ENCODE measurements at places on chromosomes 7 and 10. TPM values are rescaled to one million over a fixed set of nuclear protein-coding genes. Genes with fewer than 3 reads are reported as not detected.

The TMEM184A gene
- polyA plus RNA-seq, result 0.84 TPM

The ATRNL1 gene
- 2.6 TPM for polyA plus RNA-seq

The LIPF gene
- polyA plus RNA-seq, result 2.8 TPM

The ANKRD61 gene
- polyA plus RNA-seq, result not detected

The ITGA8 gene
- polyA plus RNA-seq, result 336 TPM

The PRSS37 gene
- not detected for polyA plus RNA-seq

The LRRD1 gene
- not detected for polyA plus RNA-seq

The NPSR1 gene
- not detected for polyA plus RNA-seq

DNA sequence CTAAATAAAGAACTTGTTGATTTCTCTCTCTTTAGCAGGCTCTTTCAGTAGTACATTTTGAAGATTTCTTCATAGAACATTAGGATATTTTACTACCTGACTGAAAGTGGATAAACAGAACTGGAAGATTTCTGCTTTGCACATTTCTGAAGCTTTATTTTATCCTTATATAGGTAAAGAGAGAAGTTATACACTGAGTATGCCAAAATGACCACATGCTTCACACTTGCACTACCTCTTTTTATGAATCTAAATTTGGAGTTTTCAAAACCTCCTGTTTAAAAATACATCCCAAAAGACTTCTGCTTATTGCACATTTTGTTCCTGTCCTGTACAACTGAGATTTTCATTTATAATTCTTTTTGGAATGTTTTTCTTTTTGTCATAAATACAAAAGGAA lies 197.4 kb upstream of the PRPS1L1 start:
- DNase-seq, result no peak

- DNase-seq, result peak; percentile 92
These were observed 217.8 kb upstream of the MKLN1 start for GRCh38 chr7:131109759-131110296.

DNA sequence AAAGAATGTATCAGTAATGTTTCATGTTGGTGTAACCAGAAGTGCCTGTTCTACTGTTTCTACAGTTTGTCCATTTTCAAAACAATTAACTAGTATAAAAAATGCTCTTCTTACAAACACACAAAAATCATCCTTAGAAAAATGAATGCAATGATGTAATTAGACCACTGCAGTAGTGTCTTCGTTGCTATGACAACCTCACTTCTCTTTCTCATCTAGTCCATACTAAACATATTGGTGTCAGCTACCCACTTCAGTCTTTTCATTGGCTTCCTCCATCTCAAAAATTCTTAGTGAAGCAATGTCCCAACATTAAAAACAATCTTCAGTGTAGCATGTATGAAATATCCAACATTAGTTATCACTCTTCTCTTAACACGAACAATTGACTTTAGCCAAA lies 1265.8 kb downstream of the REEP3 start:
- DNase-seq, result no peak

DNA sequence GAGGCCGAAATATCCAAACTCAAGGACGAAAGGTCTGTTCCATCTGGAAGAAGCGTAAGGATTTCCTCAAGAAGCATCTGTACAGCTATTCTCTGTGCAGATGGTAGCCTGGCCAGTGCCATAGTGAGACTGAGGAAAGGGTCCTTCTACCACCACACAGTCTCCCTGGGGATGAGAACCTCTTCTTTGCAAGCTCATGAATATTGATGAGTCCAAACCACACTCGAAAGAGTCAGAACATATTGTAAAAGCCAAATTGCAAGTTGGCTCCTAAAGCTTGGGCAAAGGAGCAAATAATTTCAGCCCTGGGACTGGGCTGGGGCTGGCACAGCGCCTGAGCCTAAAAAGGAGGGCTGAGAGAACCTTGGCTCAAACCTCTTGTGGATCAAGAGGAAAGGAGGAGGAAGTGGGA lies 66.1 kb upstream of the PIP4K2A start:
- DNase-seq, result no peak

DNA sequence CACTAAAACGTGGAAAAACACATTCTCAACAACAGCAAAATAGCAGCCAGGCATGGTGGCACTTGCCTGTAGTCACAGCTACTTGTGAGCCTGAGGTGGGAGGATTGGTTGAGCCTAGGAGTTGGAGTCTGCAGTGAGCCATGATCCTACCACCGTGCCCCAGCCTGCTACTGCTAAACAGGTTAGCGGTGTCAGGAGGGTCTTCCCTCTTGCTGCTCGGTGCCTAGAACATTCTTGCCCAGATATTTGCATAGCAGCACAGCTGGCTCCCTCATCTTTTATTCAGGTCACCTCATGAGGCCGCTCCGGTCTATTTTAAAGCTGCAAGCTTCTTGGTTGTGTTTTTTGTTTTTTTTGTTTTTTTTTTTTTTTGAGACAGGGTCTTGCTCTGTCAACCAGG lies 2.9 kb upstream of the RABGEF1 start:
- no peak for DNase-seq

DNA sequence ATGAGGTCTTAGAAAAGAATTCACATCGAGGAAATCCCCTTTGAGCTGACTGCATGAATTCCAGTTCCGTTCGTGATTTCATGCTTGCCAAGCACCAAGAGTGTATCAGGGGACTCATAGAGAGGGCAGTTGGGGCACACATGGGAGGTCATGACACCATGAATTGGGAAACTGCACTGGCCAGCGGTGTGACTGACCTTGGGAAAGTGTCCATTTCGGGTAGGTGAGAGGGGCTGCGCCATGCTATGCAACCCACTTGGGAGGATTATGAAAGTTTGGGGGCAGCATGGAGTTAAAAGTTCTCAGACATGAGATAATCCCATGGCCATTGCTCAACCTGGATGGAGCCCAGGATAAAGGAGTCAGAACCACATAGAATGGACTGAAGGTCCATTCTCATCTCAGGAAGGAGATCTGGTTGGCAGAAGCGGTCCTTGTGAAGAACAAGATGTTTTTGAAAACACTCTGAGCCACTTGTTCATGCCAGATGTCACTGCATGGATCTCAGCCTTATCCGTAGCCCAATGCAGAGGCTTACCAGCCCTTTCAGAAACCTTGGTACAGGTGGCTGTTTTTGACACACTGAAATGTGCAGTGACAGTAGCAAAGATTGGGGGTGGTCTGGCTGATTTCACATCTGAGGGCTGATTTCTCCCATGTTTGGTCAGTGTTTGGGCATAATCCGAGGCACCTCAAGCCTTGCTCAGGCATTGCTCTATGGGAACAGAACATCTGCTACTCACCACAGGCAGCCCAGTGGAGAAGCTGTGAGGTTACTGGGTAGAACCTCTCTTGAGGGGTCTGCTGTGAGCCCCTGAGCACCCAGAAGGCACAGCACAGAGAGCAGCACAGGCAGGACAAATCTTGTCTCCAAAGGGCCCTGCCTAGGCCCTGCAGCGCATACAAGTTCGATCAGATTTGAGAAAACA lies 252.3 kb downstream of the CXCL12 start:
- DNase-seq, result no peak

DNA sequence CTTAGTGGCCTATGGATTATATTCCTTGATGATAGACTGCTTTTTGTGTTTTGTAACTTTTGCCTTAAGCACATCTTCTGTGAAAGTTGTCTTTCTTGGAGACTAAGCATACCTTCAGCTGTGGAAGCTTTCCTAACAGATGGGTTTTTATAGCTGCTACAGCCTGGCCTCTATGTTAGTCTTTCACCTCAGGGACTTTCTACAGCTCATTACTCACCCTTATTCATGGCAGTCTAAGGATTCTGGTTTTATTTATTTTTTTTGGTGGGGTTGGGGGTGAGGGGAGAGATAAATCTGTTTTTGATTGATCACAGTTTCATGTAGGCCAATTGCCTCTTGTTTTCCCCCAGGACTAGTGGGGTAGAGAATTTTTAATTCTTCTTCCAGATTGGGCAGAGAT lies 219.9 kb downstream of the DKK1 start:
- DNase-seq, result no peak

DNA sequence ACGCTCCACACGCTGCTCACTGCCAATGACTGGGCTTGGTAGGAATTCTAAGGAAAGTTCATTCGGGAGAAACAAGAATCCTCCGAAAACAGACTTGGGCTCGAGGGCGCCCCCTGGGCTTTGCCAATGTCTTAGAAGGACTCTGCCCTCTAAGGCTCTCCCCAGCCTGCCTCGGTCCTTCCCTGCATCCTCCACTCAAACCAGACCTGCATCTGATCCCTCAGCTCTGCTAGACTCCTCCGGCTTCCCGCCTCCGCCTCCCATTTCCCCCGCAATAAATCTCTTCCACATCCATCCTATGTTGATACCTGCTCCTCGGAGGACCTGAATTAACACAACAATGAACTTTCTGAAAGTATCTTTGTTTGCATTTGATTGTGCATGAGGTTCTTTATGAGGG lies 177.6 kb downstream of the PLPP4 start:
- no peak for DNase-seq

DNA sequence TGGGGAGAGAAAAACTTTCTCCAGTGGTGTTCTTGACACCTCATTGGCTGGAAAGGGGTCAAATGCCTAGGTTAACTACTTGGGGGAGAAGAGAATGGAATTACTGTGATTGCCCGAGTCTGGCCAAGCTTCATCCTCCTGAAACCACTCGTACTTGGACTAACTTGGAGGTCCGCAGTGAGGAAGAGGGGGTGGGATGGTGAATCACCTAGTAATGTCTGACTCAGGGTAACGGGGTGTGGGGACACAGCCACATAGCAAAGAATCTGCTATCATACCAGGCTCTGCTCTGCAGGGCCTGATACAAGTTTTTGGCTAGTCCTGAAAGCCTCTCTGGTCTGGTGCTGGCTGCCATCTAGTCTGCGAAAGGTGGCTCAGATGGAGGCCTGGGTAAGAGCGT lies 190.9 kb downstream of the RPS24 start:
- no peak for DNase-seq

GRCh38 chr7:124251636-124252035 lies 218.8 kb upstream of the TMEM229A start:
- DNase-seq, result no peak

GRCh38 chr10:123604506-123604905 lies 61.6 kb upstream of the GPR26 start:
- no peak for DNase-seq

GRCh38 chr7:4641091-4641666 lies 40.9 kb upstream of the FOXK1 start:
- DNase-seq, result no peak

GRCh38 chr7:102236592-102237287 lies 49.9 kb upstream of the SH2B2 start:
- DNase-seq, result peak; percentile 82

DNA sequence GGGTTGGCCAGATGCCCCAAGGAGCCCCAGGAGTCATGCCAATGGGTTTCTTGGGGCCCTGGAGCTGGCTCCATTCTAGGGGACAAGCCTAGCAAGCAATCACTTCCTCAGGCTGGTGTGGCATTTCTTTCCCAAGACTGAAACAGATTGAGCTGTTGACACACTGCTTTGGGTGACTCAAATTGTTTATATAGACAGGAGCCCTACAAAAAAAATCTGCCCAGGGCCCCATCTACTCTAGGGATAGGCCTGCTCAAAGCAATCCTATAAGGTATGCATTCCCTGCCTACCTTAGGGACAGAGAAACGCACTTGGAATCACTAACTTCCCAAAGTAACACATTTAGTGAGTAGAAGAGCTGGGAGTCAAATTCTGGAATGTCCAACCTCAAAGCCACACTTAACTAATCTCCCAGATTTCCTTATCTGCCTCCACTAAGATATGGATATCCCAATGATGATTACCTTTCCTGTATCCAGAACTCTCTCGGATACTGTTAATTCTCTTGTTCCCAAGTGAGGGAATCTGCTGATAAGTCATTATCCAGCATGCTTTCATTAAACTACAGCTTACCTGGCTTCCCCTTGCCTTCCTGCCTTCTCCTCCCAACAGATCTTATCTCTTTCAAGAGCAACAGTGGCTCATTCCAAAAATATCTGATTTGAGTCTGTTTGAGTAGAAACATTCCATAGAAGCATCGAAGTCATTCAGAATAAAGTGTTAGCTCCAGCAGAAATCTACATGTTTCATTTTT lies 3.1 kb downstream of the ABLIM1 start:
- no peak for DNase-seq

DNA sequence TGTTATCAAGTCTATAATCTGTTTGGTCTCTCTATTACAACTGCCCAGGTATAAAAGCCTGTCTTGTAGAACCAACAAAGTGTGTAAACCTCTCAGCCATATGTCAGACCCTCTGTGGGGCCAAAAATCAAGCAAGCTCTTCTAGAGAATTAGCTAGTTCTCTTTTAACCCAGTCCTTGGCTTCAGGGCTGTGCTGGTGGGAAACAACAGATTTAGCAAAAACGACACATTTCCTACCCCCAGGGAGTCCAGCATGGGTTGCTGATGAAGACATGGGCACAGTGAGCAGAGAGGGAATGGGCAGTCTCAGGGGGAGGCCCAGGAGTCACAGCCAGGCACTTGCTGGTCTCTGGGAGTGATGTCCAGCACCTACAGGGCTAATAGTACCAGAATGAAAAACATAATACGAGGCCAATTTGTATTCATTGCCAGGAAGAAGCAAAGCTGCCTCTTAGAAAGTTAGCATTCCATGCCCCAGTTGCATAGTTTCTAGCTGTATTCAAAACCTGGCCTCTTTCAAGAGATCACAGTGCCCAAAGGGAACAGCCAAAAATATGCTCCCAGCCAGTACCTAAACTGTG lies 80.1 kb downstream of the FRMD4A start:
- no peak for DNase-seq

GRCh38 chr10:35843524-35844181 lies 201.6 kb upstream of the FZD8 start:
- DNase-seq, result no peak

- DNase-seq, result no peak
These were observed 45.2 kb downstream of the GPR141 start for GRCh38 chr7:37728747-37729146.

DNA sequence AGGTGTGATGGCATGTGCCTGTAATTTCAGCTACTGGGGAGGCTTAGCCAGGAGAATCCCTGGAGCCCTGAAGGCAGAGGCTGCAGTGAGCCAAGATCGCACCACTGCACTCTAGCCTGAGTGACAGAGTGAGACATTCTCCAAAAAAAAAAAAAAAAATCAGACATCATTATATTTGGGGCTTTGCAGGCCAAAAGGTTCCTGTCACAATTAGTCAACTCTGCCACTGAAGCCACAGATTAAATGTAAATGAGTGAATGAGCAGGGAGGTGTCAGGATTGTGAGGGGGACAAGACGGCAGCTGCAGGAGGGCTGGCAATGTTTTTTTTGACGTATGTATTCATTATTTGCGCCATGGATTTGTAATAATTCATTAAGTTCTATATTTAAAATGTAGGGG lies 3.3 kb downstream of the ZNF33B start:
- DNase-seq, result no peak

GRCh38 chr7:90383422-90383821 lies 19.8 kb upstream of the CLDN12 start:
- DNase-seq, result no peak

DNA sequence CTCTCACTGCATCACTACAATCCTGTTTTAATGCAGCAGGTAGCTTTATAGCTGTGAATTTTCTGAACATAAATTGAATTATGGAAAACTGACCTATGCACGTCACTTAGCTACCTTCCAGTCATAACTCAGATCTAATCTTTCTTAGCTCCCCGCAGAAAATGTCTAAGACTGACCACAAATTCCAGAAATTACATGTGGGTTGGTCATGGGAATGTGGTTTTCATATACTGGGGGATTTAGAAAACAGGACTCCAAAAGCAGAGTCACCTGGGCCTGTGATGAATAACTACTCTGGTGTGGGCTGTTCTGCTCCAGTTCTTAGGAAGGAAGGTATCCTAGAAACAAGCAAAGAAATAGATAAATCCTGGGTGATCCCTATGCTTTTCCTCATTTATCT lies 178.4 kb upstream of the LRRTM3 start:
- DNase-seq, result no peak

- DNase-seq, result no peak
These were observed 28.0 kb downstream of the GSAP start for GRCh38 chr7:77388055-77388641.
